ENCODE measurements at places on chromosomes 2 and 18.

DNA sequence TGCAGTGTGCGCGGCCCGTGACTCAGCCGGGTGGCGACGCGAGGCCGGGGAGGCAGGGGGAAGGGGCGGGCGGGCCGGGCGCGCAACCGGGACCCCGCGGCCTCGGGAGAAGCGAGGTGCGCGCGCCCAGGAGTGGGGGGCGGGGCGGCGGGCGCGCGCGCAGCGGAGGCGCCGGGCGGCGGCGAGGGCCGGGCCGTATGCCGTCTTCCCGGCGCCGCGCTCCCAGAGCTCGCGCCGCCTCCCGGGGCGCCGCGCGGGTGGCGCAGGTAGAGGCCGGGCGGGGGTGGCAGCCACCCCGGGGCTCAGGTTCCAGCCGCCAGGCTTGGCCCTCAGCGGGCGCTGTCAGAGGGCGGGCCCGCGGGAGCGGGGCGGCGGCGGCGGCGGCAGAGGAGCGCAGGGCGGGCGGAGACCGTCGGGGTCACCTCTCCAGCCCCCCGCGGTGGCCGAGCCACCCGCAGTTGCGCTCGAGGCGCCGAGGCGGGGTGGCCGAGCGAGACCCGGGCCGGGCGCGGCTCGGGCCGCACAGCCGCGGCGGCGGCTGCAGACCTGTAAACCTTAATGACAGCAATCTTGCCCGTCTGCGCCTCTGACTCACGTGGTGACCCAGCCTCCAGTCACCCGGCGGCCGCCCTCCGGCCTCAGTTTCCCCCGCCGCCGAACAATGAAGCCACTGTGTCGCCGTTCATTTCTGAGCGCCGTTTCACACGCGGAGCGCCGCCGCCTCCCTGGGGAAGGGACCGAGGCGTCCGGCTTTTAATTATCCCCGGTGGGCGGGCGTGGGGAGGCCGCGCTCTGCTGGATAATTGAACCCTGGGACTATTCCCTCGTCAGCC, 25.3 kb upstream of the SMAD7 start:
- peak; percentile 39 for DNase-seq

- DNase-seq: no peak
Observed at GRCh38 chr2:240948905-240949790, 43.0 kb downstream of the CROCC2 start.

DNA sequence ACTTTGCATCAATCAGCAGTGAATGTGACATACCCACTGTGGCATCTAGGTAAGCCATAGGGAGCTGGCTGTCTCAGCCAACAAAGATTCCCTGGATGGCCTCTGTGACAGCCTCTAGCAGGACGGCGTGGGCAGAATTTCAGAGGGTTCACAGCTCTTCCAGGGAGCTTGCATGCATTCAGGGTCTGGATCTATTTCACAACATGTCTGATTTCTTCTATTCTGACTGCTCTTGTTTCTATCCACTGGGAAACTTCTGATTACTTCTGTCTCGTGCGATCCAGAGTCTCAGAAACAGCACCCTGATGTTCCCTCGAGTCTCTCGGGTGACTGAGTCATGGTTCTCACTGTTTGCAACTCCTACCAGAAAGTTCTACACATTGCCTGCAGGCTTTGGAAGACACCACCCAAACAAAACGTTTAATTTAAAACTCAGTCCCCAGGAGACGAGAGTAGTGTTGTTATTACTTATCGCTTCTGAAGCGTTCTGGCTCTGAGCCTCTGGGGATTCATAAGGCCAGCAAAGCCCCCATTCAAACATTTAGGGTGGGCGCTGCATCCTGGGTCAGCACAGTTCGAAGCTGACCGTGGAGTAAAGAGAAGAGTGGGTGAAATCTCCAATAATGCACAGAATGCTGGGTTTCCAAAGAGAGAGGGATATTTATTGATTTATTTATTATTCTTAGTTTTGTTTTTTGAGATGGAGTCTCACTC, 41.9 kb upstream of the ODC1 start:
- no peak for DNase-seq

DNA sequence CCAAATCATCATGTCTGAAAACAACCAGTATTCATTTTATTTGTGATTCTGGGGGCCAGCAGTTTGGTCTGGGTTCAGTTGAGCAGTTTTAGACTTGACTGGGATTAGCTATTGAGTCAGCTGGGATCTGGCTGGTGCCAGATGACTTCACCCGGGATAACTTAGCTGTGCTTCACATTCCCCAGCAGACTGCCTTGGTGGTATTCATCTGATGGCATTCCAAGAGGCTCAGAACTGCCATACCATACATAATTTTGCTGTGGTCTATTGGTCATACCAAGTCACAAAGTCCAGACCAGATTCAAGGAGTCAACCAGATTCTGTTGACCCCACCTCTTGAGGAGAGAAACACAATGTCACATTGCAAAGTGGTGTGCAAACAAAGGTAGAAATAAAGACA, 7.8 kb upstream of the FSHR start:
- no peak for DNase-seq

DNA sequence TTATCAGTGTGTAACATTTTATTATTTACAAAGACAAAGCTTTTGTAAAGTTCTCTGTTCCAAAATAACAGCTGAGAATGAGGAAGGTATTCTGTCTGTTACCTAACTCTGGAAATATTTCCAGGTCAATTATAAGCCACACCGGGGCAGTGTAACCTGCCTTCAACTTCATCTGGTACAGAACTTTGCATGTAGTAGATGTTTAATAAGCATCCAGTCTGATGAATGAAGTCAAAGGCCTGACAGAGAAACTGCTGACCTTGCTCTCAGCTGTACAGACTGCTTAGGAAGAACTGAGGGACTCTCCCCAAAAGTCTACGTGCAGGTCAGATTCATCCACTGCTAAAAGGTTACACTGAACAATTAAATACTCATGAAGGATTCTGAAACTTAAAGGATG, 43.3 kb downstream of the WDFY1 start:
- DNase-seq: no peak

- no peak for DNase-seq
Observed at GRCh38 chr2:40418614-40419363, 33.1 kb downstream of the SLC8A1 start.

- DNase-seq: no peak
Observed at GRCh38 chr2:217932803-217933616, 69.8 kb downstream of the TNS1 start.

DNA sequence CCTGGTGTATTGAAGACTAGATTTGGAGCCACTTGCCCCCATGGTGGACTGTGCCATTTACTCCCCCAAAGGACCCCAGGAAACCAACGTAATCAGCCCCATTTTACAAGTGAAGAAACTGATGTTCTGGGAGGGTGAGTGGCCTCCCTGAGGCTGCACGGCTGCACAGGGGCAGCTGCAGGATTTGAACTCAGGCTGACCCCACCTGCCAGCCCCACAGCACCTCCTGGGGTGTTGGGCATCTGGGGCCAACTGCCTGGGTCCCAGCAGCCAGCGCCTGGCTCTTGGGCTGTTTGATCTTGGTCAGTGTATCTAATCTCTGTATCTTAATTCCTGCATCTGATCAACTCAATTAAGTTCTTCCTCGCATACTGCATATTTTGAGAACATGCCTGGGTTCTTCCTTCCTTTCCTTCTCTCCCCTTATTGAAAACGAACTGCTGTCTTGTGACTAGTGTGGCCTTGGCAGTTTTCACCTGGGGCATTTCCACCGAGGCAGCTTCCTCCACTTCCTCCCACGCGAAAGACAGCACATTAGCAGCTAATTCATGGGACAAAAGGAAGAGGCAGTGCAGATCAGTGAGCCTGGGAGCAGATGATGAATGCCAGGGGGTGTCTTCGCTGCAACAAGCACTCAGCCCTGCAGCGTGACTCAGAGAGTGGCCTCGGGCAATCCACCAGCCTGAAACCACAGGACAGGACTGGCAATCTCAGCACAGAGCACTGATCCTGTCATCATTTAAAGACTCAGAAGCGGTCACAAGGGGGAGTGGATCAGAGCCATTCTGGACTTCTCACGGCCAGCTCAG, 184.1 kb upstream of the RAB12 start:
- DNase-seq: no peak

DNA sequence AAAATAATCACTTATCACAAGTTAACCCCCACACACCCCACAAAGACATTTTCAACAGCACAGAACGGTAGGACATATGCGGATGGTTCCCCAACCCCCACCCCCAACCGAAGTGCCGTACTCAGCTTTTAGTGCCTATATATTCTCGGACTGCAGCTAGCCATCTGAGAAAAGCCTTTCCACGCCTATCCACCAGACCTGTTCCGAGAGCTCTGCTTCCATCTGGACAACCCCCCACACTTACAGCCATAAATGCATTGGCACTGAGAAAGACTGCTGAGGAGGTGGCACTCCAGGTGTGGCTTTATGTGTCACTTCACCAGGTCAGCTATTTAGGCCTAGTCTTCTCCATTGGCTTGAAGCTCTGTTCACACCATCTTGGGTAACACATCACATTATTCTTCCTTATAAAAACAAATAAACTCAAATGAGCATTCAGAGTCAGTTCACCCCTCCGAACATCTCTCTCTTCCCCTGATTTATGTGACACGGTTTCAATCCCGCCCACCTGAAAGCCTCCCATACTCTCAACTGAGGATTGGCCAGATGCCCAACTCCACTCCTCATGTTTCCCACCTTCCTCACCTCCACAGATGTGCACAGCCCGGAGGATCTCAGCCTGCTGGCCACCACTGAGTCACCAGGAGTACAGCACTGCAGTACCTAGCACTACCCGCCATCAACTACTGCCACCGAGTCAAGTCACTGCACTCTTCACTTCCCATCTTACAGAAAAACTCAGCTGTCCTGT, 127.4 kb downstream of the CACNB4 start:
- DNase-seq: no peak

GRCh38 chr2:222859786-222860612, 837 bp upstream of the ACSL3 start:
- DNase-seq: peak; percentile 21

DNA sequence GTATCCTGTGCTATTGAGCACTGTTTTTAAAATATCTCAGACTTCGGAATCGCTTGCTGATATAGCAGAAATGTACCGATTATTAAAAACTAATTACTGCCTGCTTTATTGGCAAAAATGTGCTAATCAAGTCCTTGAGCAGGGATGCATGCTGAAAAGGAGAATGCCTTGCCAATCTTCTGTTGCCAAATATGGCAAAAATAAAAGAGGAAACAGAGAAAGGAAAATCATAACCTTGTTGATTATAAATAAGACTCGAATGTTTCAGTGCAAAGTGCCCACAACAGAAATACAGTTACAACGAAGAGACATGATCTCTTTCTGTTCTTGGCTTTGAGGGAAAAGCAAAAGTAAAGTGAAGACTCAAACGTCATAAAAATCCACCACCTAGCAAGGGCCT, 248.5 kb downstream of the TMEM182 start:
- no peak for DNase-seq

- no peak for DNase-seq
Observed at GRCh38 chr2:19124135-19124534, 234.3 kb downstream of the OSR1 start.

DNA sequence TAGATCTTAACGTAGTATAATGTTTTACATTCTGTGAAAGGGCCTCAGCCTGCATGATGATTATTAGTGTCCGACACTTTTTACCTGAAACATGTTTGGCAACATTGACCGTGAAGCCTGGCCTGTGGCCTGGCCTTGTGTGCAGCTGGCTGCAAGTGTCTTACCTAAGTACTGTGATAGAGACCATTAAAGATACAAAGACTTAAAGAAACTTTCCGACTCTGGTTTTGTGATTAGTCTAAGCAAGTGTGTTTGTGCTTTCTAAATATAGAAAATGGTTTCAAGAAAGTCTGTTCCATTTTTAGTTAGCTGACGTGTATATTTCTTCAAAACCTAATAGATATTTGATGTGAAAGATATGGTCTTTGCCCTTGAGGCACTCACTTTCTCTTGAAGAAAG, 601.8 kb downstream of the LRP1B start:
- no peak for DNase-seq

DNA sequence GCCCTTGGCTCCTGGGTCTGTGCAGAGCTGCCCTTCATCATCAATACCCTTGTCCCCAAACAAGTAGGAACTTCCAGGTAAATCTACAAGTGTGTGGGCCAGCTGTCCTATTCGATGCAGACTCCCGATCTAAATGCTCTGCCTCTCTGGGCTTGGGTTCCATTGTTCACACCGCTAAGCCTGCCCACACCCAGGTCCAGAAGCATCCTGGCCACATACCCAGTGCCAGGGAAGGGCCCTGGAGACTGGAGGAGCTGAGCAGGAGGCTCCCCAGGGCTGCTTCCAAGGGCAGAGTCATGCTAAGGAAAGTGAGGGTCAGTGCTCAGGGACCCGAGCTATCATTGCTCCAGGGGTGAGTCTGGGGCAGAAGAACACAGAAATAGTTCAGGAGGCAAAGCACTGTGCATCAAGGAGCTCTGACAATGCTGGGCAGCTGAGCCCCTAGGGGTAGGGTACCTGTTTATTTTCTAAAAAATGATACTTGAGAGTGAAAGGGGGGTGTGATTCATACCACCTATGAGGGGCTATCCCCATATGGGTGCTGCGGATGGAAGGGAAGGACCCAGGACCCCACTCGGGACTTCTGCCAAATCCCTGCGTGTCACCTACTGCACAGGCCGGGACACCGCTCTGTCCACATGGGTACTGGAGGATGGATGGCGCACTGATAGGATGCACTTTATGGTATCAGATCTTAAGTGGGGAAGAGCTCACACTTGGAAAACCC, 25.8 kb upstream of the TWIST2 start:
- no peak for DNase-seq

DNA sequence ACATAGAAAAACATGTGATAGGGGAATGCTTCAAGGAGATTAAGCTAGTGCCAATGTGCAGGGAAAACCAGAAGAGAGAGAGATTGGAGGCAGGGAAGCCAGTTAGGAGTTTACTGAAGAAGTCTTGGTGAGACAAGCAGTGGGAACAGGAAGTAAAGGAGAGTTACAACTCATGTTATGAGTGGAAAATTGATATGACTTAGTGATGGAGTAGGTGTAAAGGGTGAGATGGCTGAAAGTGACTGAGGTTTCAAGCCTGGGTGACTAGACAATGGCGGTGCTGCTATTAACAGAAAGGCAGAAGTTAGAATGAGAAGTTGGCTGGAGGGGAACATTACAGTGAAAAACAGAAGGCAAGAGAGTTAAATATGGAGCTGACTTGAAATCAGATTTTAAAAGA, 16.5 kb downstream of the DOK1 start:
- DNase-seq: peak; percentile 77

GRCh38 chr18:78977637-78978348, 1.8 kb upstream of the SALL3 start:
- DNase-seq: no peak

GRCh38 chr2:62305421-62306176, 109.7 kb downstream of the B3GNT2 start:
- DNase-seq: no peak

GRCh38 chr18:25518716-25519053, 166.7 kb upstream of the ZNF521 start:
- peak; percentile 27 for DNase-seq

- DNase-seq: peak; percentile 94
Observed at GRCh38 chr2:6826081-6826913, 39.4 kb downstream of the CMPK2 start.

Data from inflammatory macrophage treated with lipopolysaccharide for 4 hours (primary cell).